Breast epithelium (tissue), 4 donors: ENCODE measurements at places on chromosomes 3 and 15. TPM values are rescaled to one million over a fixed set of nuclear protein-coding genes. Genes with fewer than 3 reads are reported as not detected.

DNA sequence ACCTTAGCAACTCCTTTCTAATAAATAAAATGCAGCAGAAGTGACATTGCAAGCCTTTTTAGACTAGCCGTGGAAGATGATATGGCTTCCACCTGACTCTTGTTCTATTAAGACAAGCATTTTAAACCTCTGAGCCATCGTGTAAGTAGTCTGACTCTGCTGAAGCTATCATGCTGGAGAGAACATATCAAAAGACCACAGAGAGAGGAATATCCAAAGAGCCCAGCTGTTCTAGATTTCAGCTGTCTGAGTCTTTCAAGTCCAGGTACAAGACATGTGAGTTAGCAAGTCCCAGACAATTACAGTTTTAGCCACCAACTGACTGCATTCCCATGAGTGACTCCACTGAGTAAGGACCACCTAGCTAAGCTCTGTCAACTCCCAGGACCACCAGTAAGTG lies 517.0 kb upstream of the NAALADL2 start:
- no peaks in the 10 kb centered on the region for H3K27me3 ChIP-seq
- no peak for DNase-seq
- no peak overlapping the region for H3K27ac ChIP-seq
- H3K4me1 ChIP-seq, result no peaks in the 10 kb centered on the region
- no peaks in the 10 kb centered on the region for H3K36me3 ChIP-seq

DNA sequence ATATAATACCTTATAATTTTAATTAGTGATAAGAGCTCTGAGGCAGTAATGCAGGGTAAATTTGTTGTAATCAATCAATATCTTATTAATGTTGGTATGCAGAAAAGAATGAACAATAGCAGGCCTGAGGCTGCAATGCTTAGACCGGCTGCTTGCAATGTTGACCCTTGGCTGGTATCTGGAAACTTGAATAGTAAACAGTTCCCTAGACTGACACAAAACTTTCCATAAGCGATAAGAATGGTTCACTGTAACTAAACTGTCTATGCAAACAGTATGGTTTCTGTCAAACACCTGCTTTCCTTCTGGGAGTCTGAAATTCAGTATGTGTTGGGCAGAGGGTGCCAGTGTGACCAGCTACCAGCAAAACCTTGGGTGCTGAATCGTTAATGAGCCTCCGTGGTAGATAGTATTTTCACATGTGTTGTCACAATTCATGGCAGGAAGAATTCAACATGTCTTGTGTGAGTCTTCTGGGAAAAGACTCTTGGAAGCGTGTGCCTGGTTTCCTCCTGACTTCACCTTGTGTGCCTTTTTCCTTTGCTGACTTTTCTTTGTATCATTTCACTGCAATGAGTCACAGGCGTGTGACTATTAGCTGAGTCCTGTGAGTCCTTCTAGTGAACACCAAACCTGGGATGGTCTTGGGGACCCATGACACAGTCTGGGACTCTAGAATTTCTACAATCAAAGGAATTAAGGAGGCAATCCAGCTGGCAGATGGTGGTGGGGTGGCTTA lies 30.7 kb upstream of the CLRN1 start:
- no peaks in the 10 kb centered on the region for H3K4me1 ChIP-seq
- no peak for DNase-seq
- H3K4me3 ChIP-seq, result no peak overlapping the region
- H3K27me3 ChIP-seq, result no peaks in the 10 kb centered on the region

- DNase-seq, result no peak
- no peaks in the 10 kb centered on the region for H3K36me3 ChIP-seq
- H3K4me1 ChIP-seq, result no peaks in the 10 kb centered on the region
Measured at GRCh38 chr15:61697796-61698195, 362.5 kb downstream of the VPS13C start.

ATP13A5 gene
- not detected for total RNA-seq

CRYGS gene
- 5.9 TPM for total RNA-seq

DNA sequence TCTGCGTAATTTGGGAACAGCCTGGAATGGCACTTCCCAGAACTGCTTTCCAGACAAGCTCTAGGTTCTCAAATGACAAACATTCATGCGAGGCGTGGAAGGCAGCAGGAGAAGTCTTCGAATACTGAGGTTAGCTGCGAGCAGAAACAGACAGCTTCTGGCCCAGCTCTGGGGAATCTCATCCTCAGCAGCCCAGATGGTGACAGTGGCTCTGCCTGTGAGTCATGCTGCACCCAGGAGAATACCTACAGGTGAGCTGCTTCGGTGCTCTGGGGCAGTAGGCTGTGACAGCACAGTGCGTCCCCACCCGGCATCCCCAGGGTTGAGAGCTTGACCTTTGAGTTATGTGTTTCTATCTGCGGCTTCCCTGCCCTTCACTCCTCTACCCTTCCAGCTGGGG lies 258.6 kb downstream of the KLF13 start:
- no peaks in the 10 kb centered on the region for H3K27me3 ChIP-seq
- no peak overlapping the region for H3K27ac ChIP-seq
- H3K36me3 ChIP-seq, result no peaks in the 10 kb centered on the region
- H3K4me3 ChIP-seq, result no peak overlapping the region
- no peaks in the 10 kb centered on the region for H3K4me1 ChIP-seq

GRCh38 chr15:81642451-81642990 lies 268.5 kb upstream of the TMC3 start:
- no peak overlapping the region for H3K4me3 ChIP-seq
- no peak for DNase-seq
- no peaks in the 10 kb centered on the region for H3K4me1 ChIP-seq
- no peak overlapping the region for H3K27ac ChIP-seq

GRCh38 chr3:113153499-113154107 lies 57.8 kb upstream of the BOC start:
- H3K27ac ChIP-seq, result no peak overlapping the region
- peaks cover 3% of the 10 kb centered on the region for H3K4me1 ChIP-seq
- no peaks in the 10 kb centered on the region for H3K27me3 ChIP-seq
- H3K4me3 ChIP-seq, result no peak overlapping the region
- H3K36me3 ChIP-seq, result no peaks in the 10 kb centered on the region

HCN4 gene
- total RNA-seq, result not detected

- no peak overlapping the region for H3K27ac ChIP-seq
- H3K4me1 ChIP-seq, result no peaks in the 10 kb centered on the region
- no peaks in the 10 kb centered on the region for H3K27me3 ChIP-seq
- no peaks in the 10 kb centered on the region for H3K36me3 ChIP-seq
- H3K4me3 ChIP-seq, result no peak overlapping the region
Measured at GRCh38 chr15:83046558-83047127, 20.4 kb downstream of the BTBD1 start.

DNA sequence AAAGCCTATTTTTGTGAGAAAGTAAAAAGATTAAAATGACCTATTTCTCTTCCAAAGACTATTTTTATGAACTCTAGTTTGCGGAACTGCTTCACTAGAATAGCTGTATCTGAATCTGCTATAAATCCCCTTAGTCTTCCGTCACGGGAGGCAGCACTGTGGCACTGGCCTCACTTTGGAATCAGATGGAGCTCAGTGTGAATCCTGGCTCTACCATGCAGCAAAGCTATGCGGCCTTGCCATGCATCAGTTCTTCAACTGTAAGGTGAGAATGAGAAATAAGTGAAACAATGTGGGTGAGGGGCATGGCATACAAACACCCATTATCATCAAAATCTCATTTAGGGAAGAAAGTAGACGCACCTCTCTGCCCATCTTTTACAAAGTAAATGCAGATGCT lies 27.5 kb upstream of the CSPG5 start:
- H3K4me1 ChIP-seq, result no peaks in the 10 kb centered on the region
- no peak for DNase-seq
- no peaks in the 10 kb centered on the region for H3K27me3 ChIP-seq
- peaks cover 5% of the 10 kb centered on the region for H3K36me3 ChIP-seq

DNA sequence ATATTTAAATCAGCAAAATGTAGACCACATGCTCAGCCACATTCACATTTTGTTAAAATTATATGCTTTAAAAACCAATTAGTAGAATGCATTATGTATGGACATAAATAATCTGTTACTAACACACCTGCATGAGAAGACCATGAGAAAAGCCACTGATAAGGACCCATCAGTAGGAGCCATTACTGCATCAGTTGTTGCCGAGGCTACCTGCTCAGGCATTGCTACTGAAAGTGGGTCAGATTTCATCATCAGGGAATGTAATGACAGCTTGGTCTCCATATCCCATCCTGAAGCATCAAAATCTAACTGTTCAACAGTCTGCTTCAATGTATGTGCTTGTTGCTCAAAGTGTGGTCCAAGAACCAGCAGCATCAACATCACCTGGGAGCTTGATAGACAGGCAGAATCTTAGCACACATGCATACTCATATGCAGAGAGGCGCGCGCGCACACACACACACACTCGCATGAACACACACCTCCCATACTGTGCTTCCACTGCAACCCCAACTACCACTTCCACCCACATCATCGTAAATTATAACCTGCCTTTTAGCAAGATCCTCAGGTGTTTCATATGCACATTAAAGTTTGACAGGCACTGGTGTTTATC lies 72.4 kb upstream of the FOXB1 start:
- no peak for DNase-seq
- no peak overlapping the region for H3K27ac ChIP-seq
- H3K36me3 ChIP-seq, result no peaks in the 10 kb centered on the region

DNA sequence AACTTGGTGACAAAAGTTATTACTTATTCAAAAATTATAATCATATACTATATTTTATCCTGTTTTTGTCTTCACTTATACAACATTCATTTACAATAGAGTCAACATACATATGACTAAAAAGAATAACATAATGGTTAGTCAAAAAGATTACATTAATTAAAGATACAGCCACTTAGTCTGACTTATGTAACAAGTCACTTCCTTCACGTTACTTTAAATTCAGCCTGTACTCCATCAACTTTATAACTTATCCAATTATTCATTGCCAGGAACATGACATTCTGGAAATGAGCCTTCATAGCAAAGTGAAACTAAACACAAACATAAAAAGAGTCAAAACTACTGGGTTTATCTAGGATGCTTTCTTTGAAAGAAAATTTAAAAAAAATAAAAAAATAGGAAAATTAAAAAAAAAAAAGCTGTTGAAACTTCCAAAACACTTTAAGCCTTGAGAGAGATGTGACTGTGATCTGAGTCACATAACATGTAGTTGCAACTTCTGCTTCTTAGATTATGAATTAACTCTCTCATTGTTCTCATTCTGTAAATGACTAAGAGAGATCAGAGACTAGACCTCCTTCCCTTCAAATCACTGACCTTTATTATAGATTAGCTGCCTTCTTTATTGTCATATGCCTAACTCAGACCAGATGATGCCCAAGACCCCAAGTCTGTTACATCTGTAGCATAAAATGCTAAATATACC lies 107.8 kb downstream of the MYRIP start:
- no peak for DNase-seq
- no peak overlapping the region for H3K27ac ChIP-seq
- no peaks in the 10 kb centered on the region for H3K27me3 ChIP-seq

GRCh38 chr3:120161902-120162301 lies 67.7 kb upstream of the GSK3B start:
- H3K27ac ChIP-seq, result no peak overlapping the region
- H3K4me1 ChIP-seq, result no peaks in the 10 kb centered on the region
- H3K36me3 ChIP-seq, result no peaks in the 10 kb centered on the region
- no peak for DNase-seq

GRCh38 chr3:123089611-123090331 lies 22.9 kb downstream of the PDIA5 start:
- H3K4me3 ChIP-seq, result no peak overlapping the region
- no peak for DNase-seq
- H3K27ac ChIP-seq, result no peak overlapping the region
- peaks cover 4% of the 10 kb centered on the region for H3K4me1 ChIP-seq
- no peaks in the 10 kb centered on the region for H3K27me3 ChIP-seq
- no peaks in the 10 kb centered on the region for H3K36me3 ChIP-seq

IQCF5 gene
- not detected for total RNA-seq

DNA sequence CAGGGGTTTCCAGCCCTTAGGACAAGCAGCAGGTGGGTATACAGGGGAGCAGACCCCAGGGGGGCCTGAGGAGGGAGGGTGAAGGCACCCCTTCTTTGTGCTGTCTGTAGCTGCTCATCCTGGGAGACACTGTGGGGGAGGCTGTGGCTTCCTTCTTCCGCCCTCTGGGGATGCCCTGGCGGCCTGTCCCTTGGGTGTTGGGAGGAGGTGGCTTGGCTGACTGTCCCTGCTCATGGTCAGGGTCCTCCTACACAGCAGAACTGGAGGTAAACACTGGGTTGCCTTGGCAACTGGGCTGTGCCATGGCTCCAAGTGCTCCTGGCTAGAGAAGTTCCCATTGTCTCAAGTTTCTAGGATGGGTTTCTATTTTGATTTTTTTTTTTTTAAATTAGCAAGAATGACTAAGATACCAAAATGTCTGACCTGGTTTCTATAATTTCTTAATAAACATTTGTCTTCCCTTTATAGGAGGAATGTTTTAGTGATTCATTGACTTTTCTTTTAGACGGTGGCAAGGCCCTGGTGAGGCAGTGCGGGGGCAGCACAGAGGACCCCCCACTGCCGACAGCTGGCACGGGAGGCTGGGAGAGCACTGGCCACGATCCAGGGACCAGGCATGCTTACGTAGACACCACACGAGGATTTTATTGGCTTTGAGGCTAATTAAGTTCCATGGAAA lies 12.4 kb downstream of the KLF13 start:
- H3K27me3 ChIP-seq, result no peaks in the 10 kb centered on the region
- H3K4me1 ChIP-seq, result peaks cover 43% of the 10 kb centered on the region
- H3K27ac ChIP-seq, result peak overlapping the region; percentile 93
- H3K36me3 ChIP-seq, result no peaks in the 10 kb centered on the region
- no peak for DNase-seq
- H3K4me3 ChIP-seq, result peak overlapping the region; percentile 24

CGNL1 gene
- 5.4 TPM for total RNA-seq

TGM4 gene
- total RNA-seq, result not detected

DNA sequence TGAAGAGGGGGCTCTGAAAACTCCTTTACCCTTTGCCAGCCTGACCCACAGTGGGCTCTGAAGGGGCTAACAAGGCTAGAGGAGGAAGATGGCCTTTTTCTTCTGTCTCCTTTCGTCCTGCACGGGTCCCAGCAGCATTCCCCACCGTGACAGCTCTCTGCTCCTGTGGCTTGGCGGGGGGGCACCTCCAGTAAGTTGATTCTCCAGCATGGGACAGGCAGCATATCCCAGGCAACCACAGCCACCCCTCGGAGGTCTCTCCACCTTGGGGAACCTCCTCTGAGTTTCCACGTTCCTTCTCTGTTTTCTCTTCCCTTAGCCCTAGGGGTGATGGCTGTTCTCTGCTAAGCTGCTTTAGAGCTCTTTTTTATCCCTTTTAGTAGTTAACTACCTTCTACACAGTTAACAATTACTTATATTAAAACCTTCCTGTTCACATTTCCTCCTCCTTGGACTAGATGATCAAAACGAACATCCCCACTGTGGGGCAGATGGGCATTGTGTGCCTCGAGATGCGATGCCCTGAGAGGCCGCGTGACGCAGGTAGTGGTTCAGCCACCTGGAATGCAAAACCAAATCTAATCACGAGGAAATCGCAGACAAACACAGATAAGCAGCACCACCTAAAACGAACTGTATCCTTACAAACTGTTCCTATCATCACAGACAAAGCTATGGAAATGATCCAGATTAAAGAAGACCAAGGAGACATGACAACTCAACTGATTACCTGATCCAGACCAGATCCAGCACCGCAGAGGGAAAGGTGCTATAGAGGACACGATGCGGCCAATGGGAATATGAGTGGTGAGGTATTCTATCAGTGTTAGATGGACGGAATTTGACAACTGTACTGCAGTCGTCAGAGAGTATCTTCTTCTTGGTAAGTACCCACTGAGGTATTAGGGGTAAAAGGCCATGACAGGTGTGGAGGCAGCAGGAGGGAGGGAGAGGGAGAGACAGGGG lies 27.7 kb downstream of the TSPAN3 start:
- DNase-seq, result no peak
- H3K4me3 ChIP-seq, result no peak overlapping the region
